Common myeloid progenitor, CD34-positive (primary cell): ENCODE measurements at places on chromosomes 2 and 18.

DNA sequence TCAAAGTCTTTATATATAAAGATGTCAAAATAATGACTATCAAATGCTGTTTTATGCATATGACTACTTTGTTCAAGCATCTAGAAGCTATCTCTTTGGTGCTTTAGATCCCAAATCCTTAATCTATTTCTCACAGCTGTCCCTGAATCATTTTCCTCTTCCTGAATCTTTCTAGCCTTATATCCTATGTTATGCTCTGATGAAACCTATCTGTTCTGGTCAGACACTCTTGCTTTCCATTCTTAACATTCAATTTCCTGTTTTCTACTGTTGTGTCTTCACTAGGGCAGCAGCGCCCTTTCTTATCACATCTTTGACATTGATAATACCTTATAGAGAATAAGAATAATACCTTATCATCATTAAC lies 6.3 kb upstream of the PARD3B start:
- peak; percentile 49 for DNase-seq

DNA sequence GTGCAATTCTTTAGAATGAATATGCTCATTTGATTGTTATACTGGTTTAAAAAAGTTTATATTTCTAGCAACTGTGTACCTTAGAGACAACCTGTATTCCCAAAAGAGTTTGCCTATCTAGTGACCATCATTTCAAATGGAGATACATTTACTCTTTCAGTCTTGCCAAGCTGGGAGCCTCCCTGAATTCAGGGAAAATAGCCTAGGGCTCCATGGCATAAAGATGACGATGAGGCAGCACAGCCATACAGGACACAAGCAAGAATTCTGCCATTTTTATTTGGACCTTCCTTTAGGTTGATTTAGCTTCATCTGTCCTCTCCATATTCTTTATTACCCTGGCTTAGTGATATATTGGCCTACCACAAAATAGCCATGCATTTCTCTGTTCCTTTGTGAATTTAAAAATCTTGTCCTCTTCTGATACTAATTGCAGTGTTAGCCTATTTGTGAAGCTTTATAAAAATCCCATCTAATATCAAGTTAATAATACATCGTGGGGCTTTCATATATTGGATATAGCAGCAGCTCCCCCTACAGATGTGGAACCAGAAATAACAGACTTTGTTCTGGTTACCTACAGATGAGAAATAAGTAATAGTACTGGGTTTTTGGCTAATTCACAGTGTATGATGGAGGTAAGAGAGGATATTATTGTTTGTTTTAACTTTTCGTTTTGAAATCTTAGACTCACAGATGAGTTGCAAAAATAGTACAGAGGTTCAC lies 1661.9 kb upstream of the PIK3C3 start:
- DNase-seq, result peak; percentile 7

GRCh38 chr2:231199219-231199618 lies 788 bp downstream of the ARMC9 start:
- DNase-seq, result no peak

DNA sequence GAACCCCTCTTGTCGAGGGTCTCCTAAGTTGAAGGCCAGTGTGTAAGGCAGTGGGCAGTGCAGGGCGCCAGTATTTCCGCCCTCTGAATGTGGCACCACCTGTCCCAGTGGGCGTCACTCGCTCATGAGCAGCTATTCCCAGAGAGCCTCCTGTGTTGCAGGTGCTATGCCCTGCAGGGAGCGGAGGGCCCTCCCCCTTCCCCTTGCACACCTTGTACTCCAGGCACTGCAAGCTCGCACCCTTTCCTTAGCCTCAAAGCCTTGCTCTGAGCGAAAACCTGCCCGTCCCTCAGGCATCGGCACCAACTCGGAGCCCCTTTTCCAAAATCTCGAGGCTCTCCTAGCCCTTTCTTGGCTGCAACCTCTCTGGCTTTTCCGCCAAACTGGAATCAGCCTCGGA lies 282.7 kb downstream of the AGAP1 start:
- DNase-seq, result no peak

DNA sequence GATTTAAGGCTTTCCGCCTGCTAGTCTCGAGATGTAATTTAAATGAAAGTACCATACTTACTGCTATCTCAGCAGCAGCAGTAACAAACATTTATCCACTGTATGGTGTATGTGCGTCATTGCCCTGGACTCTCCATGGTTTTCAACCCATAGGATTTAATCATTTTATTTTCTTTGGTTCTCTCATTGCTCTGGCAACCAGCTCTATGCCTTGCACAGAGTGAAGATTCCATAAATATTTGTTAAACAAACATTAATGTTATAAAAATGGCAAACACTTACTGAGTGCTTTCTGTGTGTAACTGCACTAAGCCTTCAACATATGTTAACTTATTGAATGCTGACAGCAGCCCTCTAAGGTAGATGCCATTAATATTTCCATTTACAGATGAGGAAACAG lies 1.3 kb upstream of the LMAN1 start:
- no peak for DNase-seq

DNA sequence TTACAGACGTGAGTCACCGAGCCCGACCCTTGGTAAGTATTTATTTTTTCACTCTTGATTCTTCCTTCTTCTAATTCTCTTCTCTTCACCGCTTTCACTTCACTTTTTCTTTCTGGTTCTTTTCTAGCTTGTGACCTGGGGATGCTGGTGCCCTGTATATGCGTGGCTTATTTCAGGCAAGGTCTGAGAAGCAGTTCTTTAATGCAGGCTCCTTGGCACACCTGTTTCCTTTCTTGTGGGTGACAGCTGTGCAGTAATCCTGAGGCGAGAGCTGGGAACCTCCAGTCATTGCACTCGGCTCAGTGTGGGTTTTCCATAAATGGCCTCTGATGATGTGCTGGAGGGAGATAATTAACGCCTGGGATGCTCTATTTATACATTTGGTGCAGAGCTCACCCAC lies 193.8 kb downstream of the TSN start:
- no peak for DNase-seq

- no peak for DNase-seq
These were observed 72.5 kb downstream of the FAM210A start for GRCh38 chr18:13653746-13654433.

DNA sequence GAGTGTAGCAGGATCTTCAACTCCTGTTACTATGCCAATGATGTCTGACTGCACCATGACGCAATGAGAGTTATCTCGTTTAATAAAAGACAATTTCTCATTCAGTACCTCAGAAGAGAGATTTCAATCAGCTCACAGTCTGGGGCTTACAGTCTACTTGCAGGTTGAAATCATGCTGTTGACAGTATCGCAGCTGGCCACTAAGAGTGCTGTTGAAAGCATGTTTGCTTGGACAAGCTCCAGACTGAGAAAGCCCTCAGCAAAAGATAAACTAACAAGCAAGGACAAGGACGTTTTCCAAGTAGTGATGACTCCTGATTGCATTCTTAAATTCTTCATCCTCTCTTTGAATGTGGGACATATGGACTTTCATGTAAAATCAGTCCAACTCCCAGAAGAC lies 145.2 kb upstream of the SYT4 start:
- DNase-seq, result no peak

GRCh38 chr2:85893428-85894258 lies 4.9 kb upstream of the ST3GAL5 start:
- DNase-seq, result no peak

GRCh38 chr2:110713513-110714362 lies 18.6 kb upstream of the ACOXL start:
- no peak for DNase-seq

- DNase-seq, result no peak
These were observed 46.4 kb downstream of the CHRNA1 start for GRCh38 chr2:174717916-174718315.

- DNase-seq, result no peak
These were observed 58.9 kb downstream of the TGIF1 start for GRCh38 chr18:3508576-3509549.

DNA sequence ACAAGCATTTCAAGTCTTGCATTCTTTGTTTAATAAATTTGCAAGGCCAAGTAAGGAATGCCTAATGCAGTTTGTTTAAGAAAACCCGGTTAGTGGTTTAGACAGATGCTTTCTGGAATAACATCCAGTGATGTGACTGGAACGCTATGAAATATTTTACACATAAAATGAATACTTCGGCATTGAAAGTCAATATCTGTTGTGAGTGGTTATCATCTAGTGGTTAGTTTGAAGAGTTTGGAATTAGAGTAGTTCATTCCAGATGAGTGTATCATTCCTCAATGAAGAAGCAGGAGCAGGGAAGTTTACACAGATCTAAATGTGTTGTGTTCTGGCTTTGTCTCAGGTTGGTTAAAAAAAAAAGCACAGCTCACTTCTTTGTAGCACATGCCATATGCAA lies 608.0 kb upstream of the PIK3C3 start:
- DNase-seq, result no peak

- no peak for DNase-seq
These were observed 204.9 kb upstream of the SALL3 start for GRCh38 chr18:78774741-78775141.

DNA sequence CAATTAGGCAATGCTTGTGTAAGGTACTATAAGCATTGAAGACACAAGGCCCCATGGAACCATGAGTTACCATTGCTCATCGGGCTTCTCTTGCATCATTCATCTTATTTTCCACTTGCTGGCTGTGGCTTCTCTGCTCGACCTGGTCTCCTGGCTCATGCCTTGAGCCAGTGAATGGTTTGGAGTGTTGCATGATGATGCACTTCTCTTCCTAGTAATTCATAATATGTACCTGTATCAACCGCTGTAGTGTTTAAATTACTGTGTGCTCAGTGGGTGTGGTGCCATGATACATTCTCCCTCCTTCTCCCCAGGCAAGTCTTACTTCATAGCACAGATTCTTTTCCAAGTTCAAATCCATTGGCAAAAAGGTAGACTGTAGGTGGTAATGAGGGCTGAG lies 66.8 kb downstream of the ABCA12 start:
- DNase-seq, result no peak

DNA sequence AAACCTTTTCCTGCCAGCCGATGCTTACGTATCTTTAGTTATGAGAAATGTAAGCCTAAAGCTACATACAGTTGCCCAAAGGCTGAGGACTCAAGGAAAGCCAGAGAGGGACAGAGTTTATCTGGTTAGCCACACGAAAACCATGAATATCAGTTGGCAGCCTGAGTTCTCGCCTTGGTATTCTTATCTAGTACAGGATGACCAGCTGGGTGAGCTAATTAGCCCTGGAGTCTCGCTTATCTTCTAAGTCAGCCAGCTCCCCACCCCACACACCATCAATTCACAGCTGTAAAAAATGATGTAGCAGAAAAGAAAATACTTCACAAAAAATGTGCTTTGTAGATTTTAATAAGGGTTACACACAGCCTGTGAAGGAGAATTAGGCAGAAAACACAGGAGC lies 617.5 kb upstream of the SOX11 start:
- peak; percentile 0 for DNase-seq

DNA sequence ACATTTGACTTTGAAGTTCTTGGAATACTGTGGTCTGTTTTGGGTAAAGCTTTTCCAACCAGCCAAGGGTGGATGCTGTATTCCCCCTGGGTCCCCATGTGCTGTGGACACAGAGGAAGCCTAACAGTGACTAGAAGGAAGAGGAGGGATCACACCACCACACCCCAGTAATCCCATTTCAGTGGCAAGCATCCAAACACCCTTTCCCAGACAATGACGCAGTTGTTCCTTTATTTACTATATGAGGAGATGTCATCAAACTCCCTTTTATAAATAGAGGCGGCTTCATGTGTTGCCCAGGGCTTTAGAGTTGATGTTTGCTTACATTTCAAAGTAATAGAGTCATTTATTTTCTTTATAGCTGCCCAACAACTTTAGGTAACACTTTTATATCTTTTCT lies 959.4 kb upstream of the GYPC start:
- no peak for DNase-seq

GRCh38 chr2:119327431-119327830 lies 39.2 kb downstream of the C2orf76 start:
- no peak for DNase-seq

GRCh38 chr2:33467413-33467812 lies 9.0 kb upstream of the RASGRP3 start:
- no peak for DNase-seq

- DNase-seq, result no peak
These were observed 8.5 kb downstream of the CIB4 start for GRCh38 chr2:26632624-26633185.

DNA sequence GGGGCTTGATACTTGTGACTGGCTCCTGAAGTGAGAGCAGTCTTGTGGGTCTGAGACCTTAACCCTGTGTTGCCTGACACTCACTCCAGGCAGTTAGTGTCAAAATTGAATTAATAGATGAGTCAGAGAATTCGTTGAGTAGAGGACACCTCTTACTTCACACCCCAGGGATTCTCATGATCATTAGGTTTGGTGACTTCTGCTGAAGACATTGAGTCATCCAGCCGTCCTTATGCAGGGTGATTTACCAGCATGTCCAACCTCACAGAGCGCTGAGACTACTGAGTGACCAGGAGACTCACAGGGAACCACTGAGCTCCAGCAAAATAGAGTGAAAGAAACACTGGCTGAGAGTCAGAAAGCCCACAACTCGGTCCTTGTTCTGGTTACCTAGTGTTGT lies 36.0 kb upstream of the EVA1A start:
- no peak for DNase-seq

DNA sequence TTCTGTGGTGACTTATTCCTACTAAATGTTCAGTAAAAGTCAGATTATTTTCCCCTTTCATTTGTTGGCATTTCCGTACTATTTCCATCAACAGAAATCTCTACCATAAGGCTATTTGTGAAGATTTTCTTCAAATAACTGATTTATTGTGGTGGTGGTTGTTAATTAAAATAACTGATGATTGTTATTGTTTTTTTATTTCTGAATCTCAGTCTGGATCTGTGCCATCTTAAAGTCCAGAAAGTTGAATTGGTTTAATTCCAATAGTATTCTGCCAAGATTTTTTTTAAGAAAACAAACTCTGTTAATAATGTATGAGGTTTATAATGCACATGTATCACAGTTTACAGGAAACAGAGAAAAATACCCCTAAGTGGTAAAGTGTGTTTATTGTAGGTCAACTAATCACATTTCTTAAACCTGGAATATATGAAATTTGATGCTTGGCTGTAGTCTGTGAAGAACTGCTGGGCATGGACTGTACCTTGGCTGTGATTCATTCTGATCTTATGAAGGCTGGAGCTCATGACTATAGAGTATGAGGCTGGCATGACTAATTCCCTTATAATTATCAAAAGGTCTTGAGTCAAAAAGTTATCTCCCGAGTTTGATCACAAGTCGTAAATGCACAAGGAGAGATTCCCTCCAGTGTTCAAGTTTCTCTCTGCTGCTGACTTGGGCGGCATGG lies 134.2 kb upstream of the RND3 start:
- DNase-seq, result no peak

DNA sequence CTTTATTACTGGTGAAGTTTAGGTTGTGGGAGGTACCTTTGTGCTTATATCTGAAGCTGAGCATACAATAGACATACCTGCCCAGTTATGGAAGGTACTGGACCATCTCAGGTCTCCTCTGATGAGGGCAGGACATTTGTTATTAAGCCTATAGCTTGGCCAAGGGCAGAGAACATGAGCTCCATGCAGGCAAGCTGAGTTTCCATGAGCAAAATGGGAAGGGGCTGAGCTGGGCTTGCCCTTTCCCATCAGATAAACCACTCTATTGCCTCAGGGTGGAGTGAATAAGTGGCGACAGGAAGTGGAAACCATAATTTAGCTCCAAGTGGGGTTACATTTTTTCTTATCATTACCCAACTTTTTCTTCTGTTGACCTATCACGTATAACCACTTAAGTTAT lies 39.9 kb upstream of the EML6 start:
- DNase-seq, result no peak

- DNase-seq, result no peak
These were observed 1597.9 kb upstream of the ACVR2A start for GRCh38 chr2:146246736-146247523.
